CMK (cell line): ENCODE measurements at places on chromosomes 13 and 19.

DNA sequence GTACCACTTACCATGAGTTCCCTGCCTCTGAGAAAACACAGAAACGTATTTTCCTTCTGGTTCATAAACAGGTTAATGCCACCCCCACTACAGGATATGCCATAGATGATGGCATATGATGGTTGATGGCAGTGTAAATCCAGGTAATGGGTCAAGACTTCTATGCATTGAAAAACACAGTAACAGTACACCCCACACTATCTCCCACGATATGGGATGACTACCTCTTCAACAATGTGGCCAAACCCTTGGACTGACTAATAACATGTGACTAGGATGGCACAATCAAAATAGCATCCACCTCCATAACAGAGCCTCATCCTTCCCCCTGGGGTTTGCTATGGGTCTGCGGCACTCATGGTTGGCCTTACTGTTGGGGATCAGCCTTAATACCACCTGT lies 22.0 kb downstream of the ZNF235 start:
- DNase-seq: no peak

- DNase-seq: no peak
These were observed 162.4 kb downstream of the FOXO1 start for GRCh38 chr13:40503966-40504591.

- no peak for DNase-seq
These were observed 816 bp downstream of the RPS28 start for GRCh38 chr19:8321986-8322637.

- DNase-seq: no peak
These were observed 66.6 kb upstream of the C1QTNF9B start for GRCh38 chr13:23963947-23964346.

DNA sequence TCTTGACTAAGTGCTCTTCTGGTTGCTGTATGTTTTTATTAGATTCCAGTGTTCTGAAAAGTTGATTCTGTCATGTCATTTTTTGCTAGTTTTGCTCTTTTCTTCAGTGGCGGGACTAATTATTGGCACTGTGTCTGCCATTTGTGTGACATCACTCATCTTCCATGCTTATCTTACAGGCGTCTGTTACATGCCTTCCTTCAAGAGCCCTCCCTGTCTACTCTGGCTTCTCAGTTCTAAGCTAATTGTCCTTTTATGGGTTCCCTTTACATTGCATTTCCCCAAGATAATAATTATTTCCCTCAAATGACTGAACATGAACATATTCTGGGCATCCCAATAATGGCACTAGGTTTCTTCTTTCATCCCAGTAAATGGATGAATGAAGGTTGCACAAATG lies 459.1 kb downstream of the DCT start:
- no peak for DNase-seq

- no peak for DNase-seq
These were observed 844.5 kb downstream of the DIAPH3 start for GRCh38 chr13:59319276-59319675.

DNA sequence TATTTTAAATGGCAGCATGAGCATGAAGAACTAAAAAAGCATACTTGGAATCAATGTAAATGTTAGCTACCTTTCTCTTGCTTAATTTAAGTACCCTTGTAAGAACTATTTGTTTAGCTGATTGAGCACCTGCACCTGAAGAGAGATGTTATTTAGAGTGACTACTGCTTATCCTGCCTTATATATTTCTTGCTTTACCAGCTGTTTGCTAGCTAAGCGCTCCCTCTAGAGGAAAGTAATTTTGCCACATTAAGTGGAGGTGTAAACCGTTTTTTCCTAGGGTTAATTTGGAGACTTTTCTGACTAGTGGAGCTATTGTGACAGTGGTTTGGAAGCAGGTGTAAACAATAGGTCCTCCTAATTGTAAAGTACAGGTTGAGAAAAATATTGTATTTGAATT lies 19.4 kb upstream of the PSG2 start:
- no peak for DNase-seq

- no peak for DNase-seq
These were observed 313.8 kb downstream of the ENOX1 start for GRCh38 chr13:43472980-43473379.

- no peak for DNase-seq
These were observed 42.9 kb downstream of the LPAR6 start for GRCh38 chr13:48369988-48370387.

DNA sequence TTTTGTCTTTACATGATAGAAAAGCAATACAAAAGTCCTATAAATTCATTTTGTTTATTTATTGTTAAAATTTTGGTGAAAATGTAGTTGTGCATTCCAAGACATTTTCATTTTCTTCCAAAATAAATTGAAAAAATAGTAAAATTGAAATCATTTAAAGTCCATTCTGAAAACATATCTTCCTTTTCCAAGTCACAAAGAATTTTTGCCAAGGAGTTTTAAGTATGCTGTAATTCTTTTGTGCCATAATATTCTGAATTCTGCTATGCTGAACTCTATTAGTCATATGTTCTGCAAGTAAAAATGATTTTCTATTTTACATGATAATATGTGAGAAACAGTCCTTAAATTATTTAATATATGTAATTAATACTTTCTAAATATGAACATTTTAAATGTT lies 879.6 kb upstream of the SLC10A2 start:
- DNase-seq: no peak

DNA sequence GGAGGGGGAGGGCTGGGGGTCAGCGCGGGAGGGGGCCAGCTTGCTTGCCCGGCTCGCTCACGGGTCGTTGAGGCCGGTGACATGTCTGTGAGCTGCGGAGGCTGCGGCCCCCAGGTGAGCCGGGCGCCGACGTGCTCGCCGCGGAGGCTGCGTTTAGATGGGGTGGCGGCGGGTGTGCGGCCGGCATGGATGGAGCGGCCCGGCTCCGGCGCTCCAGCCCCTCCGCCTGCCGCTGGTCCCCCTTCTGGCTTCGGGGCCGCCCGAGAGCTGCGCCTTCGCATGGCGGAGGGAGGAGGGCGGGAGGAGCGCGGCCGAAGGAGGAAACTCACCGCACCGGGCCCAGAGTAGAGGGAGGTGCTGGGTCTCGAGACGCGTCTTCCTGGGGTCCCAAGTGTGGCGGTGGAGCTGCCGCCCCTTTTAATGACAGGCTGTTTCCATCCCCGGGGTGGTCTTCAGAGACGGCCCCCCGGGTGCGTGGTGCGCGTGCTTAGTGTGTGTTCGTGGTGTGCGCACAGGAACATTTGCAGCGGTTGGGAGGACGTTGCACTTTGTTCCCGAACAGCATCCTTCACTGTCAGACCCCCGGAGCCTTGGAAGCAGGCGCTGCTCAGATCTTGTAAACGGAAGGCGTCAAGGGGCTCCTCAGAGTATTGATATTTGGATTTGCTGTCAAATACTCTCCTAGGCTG lies at the start of gene AKAP11:
Gene AKAP11 (plus strand): TSS at position 38 of the 689 bp plus-strand sequence. CDS start 14,197 bp downstream, outside the sequence.
- DNase-seq: no peak

DNA sequence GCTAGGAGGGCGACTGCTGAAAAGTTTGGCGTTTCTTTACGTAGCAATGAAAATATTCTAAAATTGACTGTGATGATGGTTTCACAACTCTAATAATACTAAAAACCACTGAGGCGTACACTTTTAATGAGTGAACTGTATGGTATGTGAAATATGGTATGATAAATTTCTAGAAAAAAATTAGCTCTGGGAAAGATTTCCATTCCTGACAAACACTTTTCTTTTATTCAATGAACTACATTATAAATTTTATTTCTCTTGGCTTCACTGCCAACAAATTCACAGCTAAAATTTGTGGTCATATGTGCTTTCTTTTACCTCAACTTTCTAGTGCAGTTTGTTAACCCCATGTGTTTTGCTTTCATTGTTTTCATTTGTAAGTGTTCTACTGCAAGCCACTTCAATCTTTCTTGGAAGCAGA lies 11.1 kb downstream of the ZC3H13 start:
- no peak for DNase-seq

- no peak for DNase-seq
These were observed 226.7 kb downstream of the RFC3 start for GRCh38 chr13:34044660-34045080.

GRCh38 chr19:45508417-45508860 lies 1.2 kb downstream of the VASP start:
- DNase-seq: no peak

- DNase-seq: peak; percentile 76
These were observed 10.2 kb downstream of the SNRPD2 start for GRCh38 chr19:45681391-45682015.

- no peak for DNase-seq
These were observed at the start of gene TEX29 for GRCh38 chr13:111319998-111320911. TEX29 (plus strand) TSS chr13:111320642; CDS start chr13:111320891, 249 bp downstream.

GRCh38 chr19:4593409-4593851 lies 33.9 kb upstream of the SEMA6B start:
- DNase-seq: no peak

GRCh38 chr13:27783111-27783510 lies 9.2 kb upstream of the GSX1 start:
- no peak for DNase-seq

DNA sequence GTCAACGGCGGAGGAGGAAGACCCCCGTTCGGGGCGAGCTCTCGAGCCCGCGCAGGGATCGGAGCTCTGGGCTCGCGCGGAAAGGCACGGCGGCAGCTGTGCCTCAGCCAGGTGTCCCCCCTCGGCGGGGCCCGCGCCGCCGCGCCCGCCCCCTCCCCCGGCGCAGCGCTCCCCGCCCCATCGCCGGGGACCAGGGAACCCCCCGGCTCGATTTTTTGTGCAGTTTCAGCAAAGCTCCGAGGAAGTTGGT lies 110.0 kb downstream of the KCNRG start:
- no peak for DNase-seq

- DNase-seq: no peak
These were observed 44.7 kb upstream of the ZNF429 start for GRCh38 chr19:21460686-21461085.

- no peak for DNase-seq
These were observed 2.4 kb upstream of the ZNF616 start for GRCh38 chr19:52142001-52142595.

DNA sequence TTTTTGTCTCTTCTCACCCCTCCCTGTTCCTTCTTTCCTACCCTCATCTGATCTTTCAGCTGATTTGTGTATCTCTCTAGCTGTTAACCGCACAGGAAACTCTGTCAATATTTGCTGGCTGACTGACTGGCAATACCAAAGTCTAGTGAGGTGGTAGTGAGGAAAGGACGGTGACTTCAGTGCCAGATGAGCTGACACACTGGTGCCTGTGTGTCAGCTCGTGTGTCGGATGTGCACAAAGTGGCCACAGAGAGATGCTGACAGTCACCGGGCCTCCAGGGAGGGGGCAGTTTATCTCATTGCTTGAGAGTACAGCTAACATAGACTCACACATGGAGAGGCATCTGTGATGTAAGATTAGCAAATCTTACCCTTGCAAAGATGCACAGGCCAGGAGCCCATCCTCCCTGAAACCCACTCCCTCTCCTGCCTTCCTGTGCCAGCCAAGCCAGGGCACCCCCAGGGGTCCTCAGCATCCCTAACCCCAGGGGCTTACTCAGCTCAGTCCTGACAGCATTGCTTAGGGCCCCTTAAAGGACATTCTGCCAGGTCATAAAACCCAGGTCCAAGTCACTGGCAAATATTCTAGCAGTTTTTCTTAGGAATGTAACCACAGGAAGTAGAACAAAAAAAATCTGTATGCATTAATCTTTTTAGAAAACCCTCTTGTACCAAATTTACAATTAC lies 80.2 kb downstream of the SHISA2 start:
- DNase-seq: no peak

DNA sequence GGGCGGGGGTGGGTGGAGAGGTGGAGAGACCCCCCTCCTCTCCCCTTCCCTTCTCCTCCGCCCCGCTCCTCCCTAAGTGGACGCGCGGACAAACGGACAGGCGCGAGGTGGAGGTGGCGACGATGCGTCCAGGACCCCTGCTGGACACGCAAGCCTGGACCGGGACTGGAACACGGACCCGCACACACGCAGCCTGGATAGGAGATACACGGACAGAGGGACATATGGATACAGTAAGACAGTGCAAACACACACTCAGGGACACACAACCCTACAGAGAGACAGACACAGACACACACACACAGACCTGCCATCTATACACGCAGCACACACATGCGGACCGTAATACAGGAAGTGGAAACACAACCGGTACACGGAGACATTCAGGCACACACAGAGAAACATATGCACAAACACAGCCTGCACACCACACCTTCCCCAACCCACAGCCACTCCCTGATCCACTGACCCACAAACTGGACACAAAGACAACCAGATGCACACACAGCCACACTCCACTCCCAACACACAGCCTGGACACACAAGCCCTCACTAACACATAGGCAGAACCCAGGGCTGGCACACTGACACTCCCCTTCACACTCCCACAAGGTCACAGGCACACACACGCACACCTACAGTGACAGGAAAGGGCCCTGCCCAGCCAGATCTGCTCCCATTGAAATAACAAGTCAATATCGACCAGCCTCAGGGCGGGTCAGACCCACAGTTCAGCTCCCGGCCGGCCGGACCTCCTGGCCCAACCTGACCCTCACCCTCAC lies 696 bp upstream of the ERFL start:
- no peak for DNase-seq

DNA sequence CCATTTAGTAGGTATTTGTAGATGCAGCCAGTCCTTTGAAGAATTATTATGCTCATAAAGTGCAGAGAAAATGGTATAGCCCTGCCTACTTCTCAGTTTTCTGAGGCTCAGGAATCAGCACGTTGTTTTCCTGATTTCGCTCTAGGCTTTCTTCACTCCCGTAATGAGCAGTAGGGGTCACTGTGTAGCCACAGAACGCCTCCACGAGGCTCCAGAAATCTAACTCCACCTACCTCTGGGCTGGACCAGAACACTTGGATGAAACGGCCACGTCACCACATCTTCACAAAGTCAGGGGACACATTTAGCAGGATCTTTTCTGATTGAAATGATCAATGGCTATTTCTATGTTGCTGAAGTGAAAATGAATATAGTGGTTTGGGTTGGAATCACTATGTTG lies 49.8 kb upstream of the GTF3A start:
- no peak for DNase-seq

- no peak for DNase-seq
These were observed 146.7 kb downstream of the USP12 start for GRCh38 chr13:27024776-27025492.

DNA sequence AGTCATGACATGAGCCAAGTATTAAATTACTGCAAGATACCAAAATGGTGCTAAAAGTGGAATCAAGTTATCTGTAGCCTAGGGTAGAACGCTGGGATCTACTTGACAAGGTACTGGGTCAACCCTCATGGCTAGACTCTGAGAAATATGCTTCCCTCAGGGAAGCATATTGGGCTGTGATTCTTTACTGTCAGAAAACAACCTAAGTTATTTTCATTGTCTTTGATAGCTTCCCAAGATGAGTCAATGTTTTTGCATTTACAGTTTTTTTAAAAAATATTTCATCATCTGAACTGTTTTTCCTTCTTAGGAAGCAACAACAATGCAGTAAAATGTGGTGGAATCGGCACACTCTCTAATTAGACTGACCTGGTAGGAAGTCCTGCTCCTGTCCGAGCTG lies 218.0 kb downstream of the RGCC start:
- DNase-seq: no peak

DNA sequence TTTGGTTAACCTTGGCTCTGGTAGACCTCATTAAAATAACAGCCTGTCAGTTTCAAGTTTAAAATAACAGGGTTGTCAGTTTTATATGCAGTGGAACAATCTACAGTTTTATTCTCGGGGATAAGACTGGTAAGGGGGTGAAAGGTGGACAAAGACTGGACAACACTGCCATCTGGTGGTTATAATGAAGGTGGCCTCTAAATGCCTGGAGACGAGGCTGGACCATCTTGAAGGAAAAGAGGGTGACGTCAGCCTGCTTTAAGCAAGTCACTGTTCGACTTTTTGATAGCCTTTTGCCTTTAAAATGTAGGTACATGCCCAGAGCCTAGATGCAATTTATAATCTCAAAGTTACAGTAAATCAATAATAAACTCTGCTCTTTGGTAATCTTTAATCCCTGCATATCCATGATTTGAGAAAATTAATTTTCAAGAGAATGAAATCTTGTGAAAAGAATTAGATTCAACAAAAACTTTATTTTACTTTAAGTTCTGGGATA lies 117.0 kb downstream of the DCT start:
- DNase-seq: peak; percentile 70
